ENCODE measurements at places on chromosomes 3 and 15. TPM values are rescaled to one million over a fixed set of nuclear protein-coding genes. Genes with fewer than 3 reads are reported as not detected.
A peak's percentile ranks its signal among the peaks of the same experiment; 100 is the strongest.

- DNase-seq = no peak
Observed at GRCh38 chr3:120057626-120058025, 36.6 kb downstream of the GSK3B start.

CHRNB4 gene
- polyA plus RNA-seq = 0.07 TPM

CRYGS gene
- 12.1 TPM for polyA plus RNA-seq

TUSC2 gene
- polyA plus RNA-seq = 34.4 TPM

GRCh38 chr3:38347421-38348200 is 1.0 kb downstream of the XYLB start:
- DNase-seq = no peak

CADM2 gene
- polyA plus RNA-seq = 0.03 TPM

GRCh38 chr15:71219101-71219500 is 103.8 kb downstream of the THSD4 start:
- DNase-seq = no peak

SV2B gene
- 1.2 TPM for polyA plus RNA-seq

GRCh38 chr3:114378760-114379159 is 84.9 kb downstream of the TIGIT start:
- DNase-seq = no peak

GRCh38 chr3:67094167-67094566 is 96.1 kb downstream of the KBTBD8 start:
- DNase-seq = no peak

GRCh38 chr15:62338497-62338896 is 173.4 kb upstream of the C2CD4B start:
- DNase-seq = no peak

ACTRT3 gene
- 0.32 TPM for polyA plus RNA-seq

- DNase-seq = peak; percentile 72
Observed at GRCh38 chr3:46713898-46714552, 3.6 kb downstream of the PRSS50 start.

ARPIN gene
- 2.7 TPM for polyA plus RNA-seq

- DNase-seq = no peak
Observed at GRCh38 chr15:79028411-79028964, 62.1 kb downstream of the RASGRF1 start.

DNA sequence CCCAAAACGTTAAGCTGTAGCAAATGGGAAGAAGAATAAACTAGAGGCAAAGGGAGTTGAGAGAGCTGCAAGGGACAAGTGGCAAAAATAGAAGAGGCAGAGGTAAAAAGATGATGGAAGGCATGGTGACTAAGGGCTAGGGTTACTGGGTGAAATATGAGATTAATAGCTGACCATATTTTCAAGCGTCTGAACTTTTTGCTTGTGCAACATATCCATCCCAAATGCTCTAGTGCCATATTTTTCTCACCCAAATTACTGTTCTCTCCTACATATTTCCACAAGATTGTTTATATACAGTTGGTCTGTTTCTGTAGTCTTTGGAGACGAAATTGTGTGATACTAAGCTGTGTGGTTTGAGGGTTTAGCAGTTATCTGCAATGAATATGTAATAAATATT is 145.5 kb downstream of the GMNC start:
- no peak for DNase-seq

TMEM45A gene
- 3.7 TPM for polyA plus RNA-seq

FBXW12 gene
- not detected for polyA plus RNA-seq

GRCh38 chr15:101024706-101025500 is 105.7 kb downstream of the LRRK1 start:
- DNase-seq = peak; percentile 52
